ENCODE measurements at places on chromosomes 2 and 18.

GRCh38 chr18:12048010-12048826 is 45.4 kb upstream of the ANKRD62 start:
- peaks cover 4% of the 10 kb centered on the region for H3K4me1 ChIP-seq
- no peaks in the 10 kb centered on the region for H3K36me3 ChIP-seq
- H3K27me3 ChIP-seq = no peaks in the 10 kb centered on the region
- no peak overlapping the region for H3K4me3 ChIP-seq
- H3K27ac ChIP-seq = no peak overlapping the region

DNA sequence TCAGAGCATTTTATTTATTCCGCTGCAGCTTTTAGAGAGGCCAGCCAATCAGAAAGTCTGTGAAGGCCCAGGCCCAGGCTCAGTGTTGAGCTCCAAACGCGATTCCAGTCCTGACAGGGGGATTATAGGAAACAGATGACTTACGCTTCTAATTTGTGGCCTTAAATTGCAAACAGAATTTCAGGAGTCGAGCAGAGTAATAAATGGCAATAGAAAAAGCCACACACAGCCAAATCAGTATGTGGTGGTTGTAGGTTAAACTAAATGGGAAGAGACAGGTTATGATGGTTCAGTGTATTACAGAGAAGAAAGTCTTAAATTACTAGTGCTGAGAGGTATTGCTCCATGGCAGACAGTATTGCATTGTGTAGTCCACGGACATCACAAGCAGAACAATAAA is 131.0 kb upstream of the ZEB2 start:
- no peak for DNase-seq
- H3K36me3 ChIP-seq = no peaks in the 10 kb centered on the region
- H3K4me1 ChIP-seq = peaks cover 1% of the 10 kb centered on the region
- no peaks in the 10 kb centered on the region for H3K27me3 ChIP-seq

DNA sequence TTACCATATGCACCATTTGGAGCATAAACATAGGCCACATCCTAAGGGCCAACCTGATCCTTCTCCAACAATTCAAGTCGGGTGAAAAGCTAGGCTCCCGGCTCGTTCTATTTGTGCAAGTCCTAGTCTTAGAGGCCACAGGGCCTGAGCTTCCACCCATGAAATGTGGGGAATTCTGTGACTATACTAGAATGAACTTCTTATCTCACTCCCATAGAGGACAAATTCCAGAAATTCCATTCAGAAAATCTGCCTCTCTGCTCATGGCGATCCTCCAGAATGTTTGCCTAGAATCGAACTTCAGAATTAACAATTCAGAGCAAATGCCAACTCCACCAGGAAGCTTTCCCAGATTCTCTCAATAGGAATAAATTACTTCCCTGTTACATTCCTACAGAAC is 187.9 kb downstream of the BCL11A start:
- no peak overlapping the region for H3K27ac ChIP-seq
- no peak overlapping the region for H3K4me3 ChIP-seq
- no peak for DNase-seq
- no peaks in the 10 kb centered on the region for H3K27me3 ChIP-seq

GRCh38 chr2:204145263-204145751 is 208.7 kb downstream of the ICOS start:
- no peaks in the 10 kb centered on the region for H3K4me1 ChIP-seq
- no peaks in the 10 kb centered on the region for H3K27me3 ChIP-seq
- H3K4me3 ChIP-seq = no peak overlapping the region
- H3K36me3 ChIP-seq = no peaks in the 10 kb centered on the region
- no peak overlapping the region for H3K27ac ChIP-seq

GRCh38 chr2:22719396-22719795 is 665.6 kb upstream of the KLHL29 start:
- no peaks in the 10 kb centered on the region for H3K36me3 ChIP-seq
- no peak overlapping the region for H3K4me3 ChIP-seq
- DNase-seq = no peak
- no peak overlapping the region for H3K27ac ChIP-seq
- H3K4me1 ChIP-seq = no peaks in the 10 kb centered on the region

DNA sequence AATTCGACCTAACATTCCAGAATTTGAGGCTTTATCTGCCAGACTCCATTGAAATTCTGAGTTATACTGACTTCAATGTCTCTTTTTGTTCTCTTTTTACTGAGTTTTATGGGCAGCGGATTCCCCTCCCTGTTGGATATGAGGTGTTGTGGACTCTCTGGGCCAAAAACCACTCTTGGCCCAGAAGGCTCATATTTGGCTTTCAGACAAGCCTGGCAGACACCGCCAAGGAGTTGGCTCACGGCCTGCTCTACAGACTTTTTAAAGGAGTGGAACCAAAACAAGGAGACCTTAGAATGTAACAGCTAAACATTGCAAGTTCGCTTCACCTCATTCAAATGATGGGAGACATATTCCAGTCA is 206.4 kb upstream of the NCKAP5 start:
- no peak for DNase-seq
- no peaks in the 10 kb centered on the region for H3K36me3 ChIP-seq
- H3K27ac ChIP-seq = no peak overlapping the region
- no peaks in the 10 kb centered on the region for H3K27me3 ChIP-seq
- no peak overlapping the region for H3K4me3 ChIP-seq

DNA sequence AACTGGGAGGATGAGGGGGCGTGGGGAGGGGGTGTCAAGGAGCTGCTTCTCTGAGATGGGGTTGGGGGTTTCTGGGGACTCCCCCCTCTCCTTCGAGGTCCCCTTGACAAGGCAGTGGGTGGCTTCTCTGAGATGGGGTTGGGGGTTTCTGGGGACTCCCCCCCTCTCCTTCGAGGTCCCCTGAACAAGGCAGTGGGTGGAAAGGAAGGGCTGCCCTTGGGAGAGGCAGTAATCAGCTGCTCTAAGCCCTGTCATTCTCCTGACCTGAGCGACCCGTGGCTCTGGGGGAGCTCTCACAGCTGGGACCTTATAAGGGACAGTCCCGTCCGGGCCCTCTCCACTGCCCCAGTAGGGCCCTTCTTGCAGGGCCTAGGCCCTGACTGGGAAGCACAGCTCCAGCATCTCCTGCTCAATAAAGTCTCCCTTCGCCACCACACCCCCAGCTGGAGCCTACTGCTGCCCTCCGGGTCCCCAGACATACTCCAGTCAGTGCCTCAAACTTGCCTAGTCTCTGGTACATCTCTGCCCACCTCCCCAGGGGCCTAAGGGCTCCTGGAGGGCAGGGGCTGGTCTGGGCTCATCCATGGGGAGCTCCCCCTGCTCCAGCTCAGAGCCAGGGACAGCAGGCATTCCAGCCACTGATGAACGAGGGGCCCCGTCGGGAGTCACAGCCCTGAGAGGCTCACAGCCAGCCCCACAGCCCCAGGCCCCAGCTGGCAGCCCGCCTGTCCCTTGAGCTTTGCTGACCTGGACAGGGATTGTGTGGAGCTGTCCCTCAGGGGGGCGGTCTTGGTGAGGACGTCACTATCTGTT is 2.8 kb downstream of the GAREM2 start:
- H3K27ac ChIP-seq = no peak overlapping the region
- H3K4me1 ChIP-seq = peaks cover 4% of the 10 kb centered on the region
- H3K4me3 ChIP-seq = no peak overlapping the region
- no peak for DNase-seq
- H3K36me3 ChIP-seq = peaks cover 9% of the 10 kb centered on the region

GRCh38 chr2:153115141-153115540 is 363.4 kb downstream of the RPRM start:
- no peaks in the 10 kb centered on the region for H3K36me3 ChIP-seq
- no peak overlapping the region for H3K27ac ChIP-seq
- no peak for DNase-seq
- H3K27me3 ChIP-seq = no peaks in the 10 kb centered on the region
- H3K4me1 ChIP-seq = no peaks in the 10 kb centered on the region

- H3K4me1 ChIP-seq = peaks cover 38% of the 10 kb centered on the region
- H3K4me3 ChIP-seq = no peak overlapping the region
- H3K36me3 ChIP-seq = no peaks in the 10 kb centered on the region
- H3K27me3 ChIP-seq = no peaks in the 10 kb centered on the region
These were observed 41.1 kb downstream of the ACVR1 start for GRCh38 chr2:157835006-157835405.

Data from H1 (cell line).